H1 (cell line): ENCODE measurements at places on chromosomes 3 and 15. TPM values are rescaled to one million over a fixed set of nuclear protein-coding genes. Genes with fewer than 3 reads are reported as not detected.

PLA2G4E gene
- not detected in 2 replicates for total RNA-seq

LMOD3 gene
- total RNA-seq = not detected in 2 replicates

LRRN1 gene
- 199 TPM in 2 replicates for total RNA-seq

KCNH8 gene
- 2.1 and 2.4 TPM in 2 replicates for total RNA-seq

HCLS1 gene
- 0.86 and 1.3 TPM in 2 replicates for total RNA-seq

RAD51 gene
- total RNA-seq = 41.6 and 42.4 TPM in 2 replicates

CPN2 gene
- not detected in 2 replicates for total RNA-seq

SKOR1 gene
- 0.11 TPM in 2 replicates for total RNA-seq

ARPIN gene
- 3.1 and 3.9 TPM in 2 replicates for total RNA-seq

- no peak for DNase-seq
These were observed 57.5 kb upstream of the PRR23E start for GRCh38 chr3:127135241-127136023.

GRCh38 chr3:27127879-27128278 lies 241.3 kb downstream of the NEK10 start:
- DNase-seq = no peak

- no peak for DNase-seq
These were observed 28.6 kb upstream of the RAB7A start for GRCh38 chr3:128697341-128697740.

GRCh38 chr3:12816521-12817342 lies 20.3 kb downstream of the CAND2 start:
- no peak for DNase-seq

DNA sequence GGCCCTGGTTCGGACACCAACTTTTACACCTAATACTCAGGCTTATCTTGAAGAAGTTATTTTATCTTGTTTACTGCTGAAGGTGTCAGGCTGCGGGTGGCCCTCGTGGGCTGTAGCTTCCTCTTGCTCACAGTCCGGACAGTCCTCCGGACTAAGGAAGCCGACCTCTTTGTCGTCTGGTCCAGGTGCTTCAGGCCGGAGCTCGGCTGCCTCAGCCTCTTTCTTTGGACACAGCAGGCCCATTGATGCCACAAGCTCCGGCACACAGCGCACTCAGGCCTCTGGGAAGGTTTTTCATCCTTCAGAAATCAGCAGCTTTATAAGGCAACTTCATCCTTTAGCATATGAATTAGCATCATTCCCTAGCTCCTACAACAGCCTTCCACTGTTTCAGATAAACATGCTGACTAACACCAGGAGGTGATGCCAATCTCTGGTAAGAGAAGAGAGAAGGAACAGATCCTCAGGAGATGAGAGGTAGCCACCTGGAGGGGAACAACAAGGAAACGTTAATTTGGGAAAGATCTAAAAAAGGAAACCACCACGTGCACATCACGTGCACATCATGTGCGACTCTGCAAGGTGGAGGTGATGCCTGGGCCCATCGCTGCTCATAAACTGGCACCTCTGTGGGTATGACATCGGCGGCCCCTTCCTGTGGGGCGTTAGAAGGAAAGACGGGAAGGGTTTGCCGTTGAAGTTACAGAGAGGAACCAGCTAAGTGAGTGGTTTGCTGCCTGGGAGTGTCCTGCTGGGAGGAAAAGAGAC lies 4.4 kb upstream of the CHAC1 start:
- DNase-seq = no peak

GRCh38 chr3:60659098-60659497 lies 592.2 kb downstream of the FHIT start:
- no peak for DNase-seq

- no peak for DNase-seq
These were observed 82.7 kb downstream of the ROBO1 start for GRCh38 chr3:79685108-79685507.

GRCh38 chr3:85075663-85076062 lies 116.9 kb downstream of the CADM2 start:
- DNase-seq = no peak

GRCh38 chr3:21056293-21056692 lies 694.7 kb downstream of the ZNF385D start:
- no peak for DNase-seq

GRCh38 chr3:123050666-123051065 lies 16.2 kb upstream of the PDIA5 start:
- no peak for DNase-seq

DNA sequence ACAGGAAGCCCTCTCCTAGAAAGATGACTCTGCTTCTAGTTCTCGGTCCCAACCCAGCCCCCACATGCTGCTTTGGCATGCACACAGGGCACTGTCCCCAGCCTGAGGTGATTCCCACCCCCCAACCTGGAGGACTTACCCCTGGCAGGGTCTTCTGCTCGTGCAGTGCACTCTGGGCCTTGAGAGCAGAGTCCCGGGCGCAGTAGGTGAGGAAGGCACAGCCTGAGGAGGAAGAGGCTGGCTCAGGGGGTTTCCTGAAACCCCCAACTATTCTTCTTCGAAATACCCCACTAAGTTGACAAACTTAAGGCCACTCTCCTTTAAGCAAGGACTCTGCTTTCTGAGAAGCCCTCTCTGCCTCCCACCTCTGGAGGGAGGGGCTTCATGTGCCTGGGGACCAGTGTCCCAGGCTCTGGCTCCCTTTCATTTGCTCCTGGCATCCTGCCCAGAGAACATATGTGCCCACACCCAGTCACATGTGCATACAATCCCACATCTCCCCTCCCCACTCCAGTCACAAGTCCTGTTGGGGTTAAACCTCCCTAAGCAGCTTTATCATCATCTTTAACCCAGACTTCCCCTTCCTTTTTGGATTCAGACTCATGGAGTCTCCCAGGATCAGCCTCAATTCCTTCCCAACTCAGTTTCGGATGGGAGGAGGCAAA lies 4.1 kb downstream of the CELF6 start:
- DNase-seq = no peak

- no peak for DNase-seq
These were observed 538.6 kb downstream of the NR2F2 start for GRCh38 chr15:96869122-96869521.

DNA sequence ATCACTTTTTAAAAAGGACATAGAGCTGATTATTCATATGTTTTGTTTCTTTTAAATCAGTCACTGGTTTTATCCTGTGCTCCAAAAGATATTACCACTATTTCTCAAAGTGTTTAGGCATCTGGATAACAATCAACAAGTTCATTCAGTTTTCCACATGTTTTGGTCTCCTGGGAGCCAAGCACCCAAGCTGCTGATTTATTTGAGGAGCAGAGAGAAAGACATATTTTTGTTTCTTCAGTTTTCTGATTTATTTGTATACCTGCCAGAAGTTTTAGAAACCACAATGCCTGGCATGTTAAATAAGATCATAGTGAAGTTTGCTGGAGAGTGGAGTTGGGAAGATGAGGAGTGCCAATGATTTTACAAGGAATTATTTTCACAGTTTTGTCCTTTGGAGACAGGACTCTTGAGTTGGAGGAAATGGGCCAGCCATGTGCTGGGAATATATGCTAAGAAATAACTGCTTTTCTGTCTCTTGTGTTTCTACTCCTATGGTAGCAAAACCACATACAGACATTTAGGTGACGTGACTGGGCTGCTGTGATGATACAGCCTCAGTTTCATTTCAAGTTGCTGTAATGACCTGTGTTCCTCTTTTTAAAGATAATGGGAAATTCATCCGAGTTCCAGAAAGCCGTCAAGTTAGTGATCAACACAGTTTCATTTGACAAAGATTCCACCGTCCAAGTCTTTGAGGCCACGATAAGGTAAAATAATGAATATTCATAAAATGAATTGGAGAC lies 11.7 kb downstream of the EDEM1 start:
- no peak for DNase-seq

- no peak for DNase-seq
These were observed 131.6 kb downstream of the AQP9 start for GRCh38 chr15:58269455-58270414.

- no peak for DNase-seq
These were observed 403.9 kb downstream of the IL5RA start for GRCh38 chr3:2706144-2706835.

GRCh38 chr3:126528800-126529541 lies 5.0 kb downstream of the CHST13 start:
- DNase-seq = no peak

DNA sequence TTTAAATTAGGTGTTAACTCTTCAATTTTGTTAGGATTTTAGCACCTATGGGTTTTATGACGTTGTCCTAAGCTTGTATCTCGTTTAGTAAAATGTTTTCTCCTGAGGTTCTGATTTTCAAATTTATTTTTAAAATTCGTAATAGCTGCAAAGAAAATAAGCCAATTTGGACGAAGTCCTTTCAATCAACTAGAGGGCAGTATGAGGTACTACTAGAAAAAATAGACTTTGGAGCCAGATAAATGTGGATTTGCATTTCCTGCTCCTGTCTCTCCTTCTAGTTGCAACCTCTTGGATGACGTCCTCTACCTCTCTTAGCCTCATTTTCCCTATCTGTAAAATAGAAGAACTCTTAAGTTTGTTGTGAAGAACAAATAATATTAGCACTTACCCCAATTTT lies 81.1 kb downstream of the SLTM start:
- no peak for DNase-seq

DNA sequence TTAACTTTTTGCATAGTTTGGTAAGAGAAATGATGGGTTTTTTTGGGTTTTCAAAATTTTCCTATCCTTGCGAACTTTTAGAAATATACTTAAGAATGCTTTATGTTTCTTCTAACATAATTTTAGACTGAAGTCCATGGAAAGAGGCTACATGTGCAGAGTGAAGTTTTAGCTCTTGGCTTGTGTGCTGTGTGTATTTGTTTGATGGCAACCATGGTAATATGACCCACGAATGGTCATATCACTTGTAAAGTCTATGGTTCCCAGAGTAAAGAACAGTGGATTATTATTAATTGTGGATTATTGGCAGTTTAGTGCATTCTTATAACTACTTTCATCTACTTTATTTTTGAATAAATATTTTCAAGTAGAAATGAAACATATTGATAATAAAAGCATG lies 124.0 kb upstream of the GOLGA6L4 start:
- DNase-seq = no peak

DNA sequence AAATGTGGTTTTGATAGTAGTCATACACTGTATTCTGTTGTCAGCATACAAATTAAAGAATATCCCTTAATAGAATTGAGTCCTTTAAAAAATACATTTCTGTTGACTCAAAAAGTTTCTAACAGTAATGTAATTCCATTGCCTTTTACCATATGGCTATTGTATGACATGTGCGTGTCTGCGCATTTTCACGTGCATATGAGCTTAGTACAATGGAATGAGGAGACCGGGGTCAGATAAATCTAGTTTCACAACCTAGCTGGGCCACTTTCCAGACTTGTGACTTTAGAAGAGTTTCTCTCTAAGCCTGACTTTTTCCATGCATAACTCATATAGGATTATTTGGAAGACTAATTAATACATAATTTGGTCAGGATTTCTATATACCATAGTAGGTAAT lies 38.7 kb downstream of the ZBTB38 start:
- no peak for DNase-seq

DNA sequence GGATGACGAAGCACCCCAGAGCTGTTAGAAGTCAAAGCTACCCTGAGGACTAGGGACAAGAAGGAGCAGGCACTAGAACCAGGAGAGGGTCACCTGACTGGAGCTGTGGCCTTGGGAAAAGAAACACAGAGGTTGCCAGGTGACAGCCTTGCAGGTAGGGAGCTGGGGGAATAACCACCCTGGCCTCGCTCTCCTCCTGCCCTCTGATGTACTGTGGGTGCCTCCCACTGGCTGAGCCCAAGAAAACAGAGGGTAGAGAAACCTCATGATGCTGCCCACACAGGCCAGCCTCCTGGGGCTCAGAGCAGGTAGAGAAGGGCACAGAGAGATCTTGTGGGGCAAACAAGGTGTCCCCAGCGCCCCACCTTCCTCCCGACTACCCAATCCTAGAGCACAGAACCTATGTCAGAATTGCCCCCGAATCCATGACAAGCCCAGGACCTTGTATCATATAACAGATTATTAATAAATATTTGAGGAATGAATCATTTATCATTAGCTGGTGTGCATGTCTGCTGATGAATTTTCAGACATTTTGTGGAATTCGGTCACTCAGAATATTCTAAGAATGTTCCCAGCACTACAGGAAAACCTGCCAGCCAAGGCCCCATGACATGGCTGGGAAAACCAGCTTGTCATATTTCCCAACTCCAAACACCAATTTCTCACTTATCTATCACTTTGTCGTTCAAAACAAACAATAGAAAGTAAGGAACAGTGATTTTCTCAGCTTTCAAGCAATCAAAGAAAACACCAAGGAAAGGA lies 59.8 kb upstream of the MEX3B start:
- DNase-seq = no peak

GRCh38 chr3:143548393-143548792 lies 299.9 kb downstream of the SLC9A9 start:
- no peak for DNase-seq

GRCh38 chr3:141992512-141992911 lies 116.1 kb downstream of the ATP1B3 start:
- no peak for DNase-seq

DNA sequence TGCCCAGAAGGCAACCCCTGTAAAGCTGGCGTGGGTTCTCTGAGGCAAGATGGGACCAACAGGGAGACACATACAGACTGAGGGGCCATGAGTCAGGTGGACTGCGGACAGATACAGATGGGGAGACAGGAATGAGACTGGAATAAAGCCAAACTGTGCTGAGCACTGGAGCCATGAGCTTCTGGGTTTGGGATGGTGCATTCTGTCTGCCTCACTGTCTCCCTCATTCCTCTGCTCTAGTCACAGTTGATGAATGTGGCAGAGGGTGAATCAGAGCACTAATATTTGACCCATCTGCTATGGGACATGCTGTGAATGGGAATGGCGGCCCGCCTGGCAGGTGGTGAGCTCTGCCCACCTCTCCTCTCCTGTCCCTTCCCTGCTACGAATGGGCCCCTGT lies 262.9 kb downstream of the EPHB1 start:
- DNase-seq = no peak

- no peak for DNase-seq
These were observed 12.0 kb upstream of the PLXNA1 start for GRCh38 chr3:126970921-126971320.

DNA sequence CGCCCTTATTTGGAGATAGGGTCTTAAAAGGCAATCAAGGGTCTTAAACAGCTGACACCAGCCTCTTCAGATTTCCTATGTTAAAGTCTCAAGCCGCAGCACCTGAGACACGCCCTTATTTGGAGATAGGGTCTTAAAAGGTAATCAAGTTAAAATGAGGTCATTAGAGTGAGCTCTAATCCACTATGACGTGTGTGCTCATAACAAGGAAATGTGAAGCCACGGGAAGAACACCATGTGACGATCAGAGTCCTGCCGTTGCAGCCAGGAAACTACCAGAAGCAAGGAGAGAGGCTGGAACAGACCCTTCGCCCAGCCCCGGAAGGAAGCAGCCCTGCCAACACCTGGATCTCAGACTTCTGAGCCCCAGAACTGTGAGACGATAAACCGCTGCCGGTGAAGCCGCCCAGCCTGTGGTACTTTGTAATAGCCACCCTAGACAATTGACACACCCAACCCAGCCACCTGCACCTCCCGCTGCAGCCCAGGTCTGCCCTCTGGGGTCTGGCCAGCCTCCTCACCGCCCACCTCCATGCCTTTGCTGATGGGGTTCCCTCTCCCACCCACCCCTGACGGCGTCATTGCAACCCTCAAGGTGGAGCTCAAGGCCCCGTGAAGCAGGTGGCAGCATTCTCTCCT lies 137.9 kb downstream of the MEGF11 start:
- DNase-seq = no peak
